D341Med (cell line): ENCODE measurements at places on chromosomes 6 and 20.

- DNase-seq: no peak
Observed at GRCh38 chr20:37388831-37389230, 42.9 kb downstream of the SRC start.

DNA sequence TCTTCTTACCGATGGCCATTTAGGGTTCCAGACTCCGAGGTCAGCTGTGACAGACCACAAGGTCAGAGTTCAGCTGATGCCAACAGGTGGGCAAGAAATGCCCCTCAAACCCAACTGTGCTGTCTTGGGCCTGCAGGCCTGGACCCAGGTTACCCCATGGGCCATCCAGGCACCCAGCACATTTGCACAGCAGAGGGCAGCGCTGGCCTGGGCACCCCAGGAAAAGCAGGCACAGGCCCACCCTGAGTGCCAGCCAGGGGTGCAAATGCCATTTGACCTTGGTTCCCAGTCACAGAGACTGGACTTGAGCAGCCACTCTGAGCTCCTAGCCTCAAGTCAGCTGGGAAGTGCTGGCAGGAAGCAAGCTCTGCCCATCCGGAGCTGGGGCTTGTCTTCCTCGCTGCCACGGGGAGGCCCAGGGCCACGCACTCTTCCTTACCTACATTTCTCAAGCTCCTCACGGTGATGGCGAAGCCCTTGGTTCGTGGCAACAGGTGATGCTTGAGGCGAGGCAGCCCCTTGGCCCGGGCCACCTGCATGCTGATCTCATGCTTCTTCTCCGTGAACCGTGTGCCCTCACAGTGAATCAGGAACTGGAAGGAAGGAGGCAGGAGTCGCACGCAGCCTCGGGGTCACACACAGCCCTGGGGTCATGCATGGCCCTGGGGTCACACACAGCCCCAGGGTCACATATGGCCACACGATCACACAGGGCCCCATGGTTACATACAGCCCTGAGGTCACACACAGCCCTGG, 120.8 kb downstream of the AGPAT4 start:
- DNase-seq: no peak

GRCh38 chr6:54286141-54286540, 22.1 kb upstream of the TINAG start:
- no peak for DNase-seq

DNA sequence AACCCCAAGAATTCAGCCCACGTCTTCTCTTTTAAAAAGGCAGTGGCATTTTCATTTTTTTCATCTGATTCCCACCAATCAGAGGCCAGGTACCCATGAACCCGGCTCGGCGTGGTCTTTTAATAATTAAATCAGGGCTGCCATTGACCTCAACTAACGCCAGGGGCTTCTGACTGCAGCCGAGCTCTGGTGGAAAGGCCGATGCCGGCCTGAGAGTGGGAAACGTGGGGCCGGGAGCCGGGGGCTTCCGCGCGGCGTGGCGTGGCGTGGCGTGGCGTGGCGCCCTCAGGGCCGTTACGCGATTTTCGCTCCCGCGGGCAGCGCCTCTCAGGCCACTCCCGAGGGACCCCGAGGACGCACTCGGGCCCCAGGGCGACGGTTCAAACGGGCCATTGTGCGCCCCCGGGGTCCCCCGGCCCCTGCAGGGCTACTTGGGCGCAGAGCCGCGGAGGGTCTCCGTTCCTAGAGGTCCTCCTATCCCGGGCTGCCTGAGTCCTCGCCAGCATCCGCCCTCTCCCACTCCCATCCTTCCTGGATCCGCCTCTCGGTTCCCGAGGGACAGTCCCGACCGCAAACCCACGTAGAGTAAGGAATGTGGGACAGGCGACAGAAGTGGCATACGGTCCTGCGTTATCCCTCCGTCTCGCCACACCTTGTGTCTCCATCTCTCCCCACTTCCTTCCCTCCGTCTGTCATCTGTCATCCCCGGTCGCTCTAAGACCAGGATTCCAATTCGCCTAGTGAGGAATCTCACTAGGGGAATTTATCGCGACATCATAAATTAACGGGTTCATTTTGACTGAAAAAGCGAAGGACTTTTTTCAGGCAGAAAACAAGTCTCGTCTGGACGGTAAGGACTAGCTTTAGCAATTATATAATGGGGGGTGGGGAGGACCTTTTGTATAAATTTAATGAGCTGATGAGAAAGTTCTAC, 876 bp upstream of the TBPL1 start:
- DNase-seq: peak; percentile 79

DNA sequence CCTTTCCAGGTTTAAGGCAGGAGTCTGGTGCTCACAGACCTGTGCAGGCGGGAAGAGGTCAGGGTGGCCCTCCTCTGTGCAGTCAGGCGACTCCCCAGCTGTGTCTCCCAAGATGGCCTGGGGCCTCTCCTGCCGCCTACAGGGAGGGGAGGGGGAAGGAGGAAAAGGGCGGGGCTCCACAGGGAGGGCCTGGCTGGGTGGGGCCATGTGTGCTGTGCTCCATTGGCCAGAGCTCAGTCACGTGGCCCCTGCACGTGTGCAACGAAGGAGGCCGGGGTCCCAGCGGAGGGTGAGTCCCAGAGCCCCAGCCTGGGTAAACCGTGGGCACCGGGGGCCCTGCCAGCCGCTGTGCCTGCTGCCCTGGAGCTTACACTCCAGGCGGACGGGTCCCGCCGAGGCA, 211.6 kb downstream of the ZDHHC14 start:
- no peak for DNase-seq

DNA sequence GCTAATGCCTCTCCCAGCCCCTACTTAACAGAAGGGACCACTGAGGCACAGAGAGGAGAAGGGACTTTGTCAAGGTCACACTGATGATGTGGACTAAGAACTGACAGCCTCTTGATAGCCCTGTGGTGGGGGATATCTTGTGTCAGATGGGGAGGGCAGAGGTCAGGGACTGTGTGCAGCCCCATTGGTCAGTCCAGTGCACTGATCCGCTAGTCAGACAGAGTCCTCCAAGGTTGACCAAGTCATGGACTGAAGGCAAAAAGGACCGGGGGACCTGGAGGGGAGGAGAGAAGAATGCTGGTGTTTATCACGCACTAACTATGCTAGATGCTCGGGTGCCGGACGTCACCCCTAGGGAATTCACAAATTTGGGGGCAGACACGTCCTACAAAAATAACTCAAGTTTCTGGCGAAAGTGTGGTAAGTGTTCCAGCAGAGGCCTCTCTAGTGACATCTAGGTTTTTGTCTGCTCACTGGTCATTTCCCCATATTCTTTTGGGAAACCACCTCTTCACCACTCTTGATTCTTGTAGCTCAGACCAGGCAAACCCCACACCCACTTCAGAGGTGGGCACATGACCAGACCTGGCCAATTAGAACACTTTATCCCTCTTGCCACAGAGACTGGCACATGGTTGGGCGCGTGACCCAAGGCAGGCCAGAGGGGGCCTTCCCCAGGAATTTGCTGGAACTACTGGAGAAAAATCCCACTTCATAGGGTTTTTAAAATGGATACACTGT, 21.0 kb downstream of the TCF15 start:
- no peak for DNase-seq

DNA sequence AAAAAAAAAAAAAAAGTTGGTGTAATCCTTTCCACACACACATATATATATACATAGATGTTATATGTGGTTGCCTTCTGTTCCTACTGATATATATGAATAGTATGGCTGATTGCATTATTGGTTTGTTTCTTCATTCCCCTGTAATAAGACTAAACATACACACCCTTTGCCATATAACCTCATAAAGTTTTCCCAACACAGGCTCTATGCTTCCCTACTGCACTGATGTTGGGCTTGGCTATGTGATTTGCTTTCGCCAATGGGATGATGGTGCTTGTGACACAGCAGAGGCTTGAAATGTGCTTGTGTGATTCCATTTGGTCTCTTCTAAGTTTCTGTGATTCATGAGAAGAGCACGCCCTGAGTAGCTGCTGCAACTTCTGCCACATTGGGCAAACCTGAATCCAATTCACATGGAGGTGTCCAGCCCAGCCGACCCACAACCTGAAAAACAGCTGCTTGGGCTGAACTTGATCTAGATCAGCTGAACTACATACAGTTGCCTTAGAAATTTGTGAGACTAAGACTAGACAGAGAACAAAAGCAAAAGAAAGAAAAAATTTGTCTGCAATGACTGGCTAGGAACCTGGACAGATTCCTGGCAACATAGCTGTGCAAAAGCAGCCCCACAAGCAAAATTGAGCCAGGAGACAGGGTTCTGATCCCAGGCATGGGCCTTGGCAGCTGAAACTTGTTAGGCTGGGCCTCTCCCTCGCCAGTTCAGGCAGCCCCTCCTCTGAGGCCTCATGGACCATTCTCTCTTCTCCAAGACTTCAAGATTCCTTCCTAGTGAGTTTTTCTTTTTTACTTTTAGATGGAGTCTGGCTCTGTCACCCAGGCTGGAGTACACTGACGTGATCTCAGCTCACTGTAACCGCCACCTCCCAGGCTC, 13.4 kb upstream of the TBC1D20 start:
- no peak for DNase-seq

GRCh38 chr20:1315804-1316203, 13.1 kb downstream of the SDCBP2 start:
- no peak for DNase-seq

- no peak for DNase-seq
Observed at GRCh38 chr6:150324044-150324443, 44.8 kb upstream of the IYD start.

GRCh38 chr6:135372758-135373157, 124.8 kb downstream of the AHI1 start:
- DNase-seq: no peak

GRCh38 chr20:49690899-49691620, 22.6 kb downstream of the B4GALT5 start:
- no peak for DNase-seq

GRCh38 chr6:124028117-124028516, 224.5 kb downstream of the NKAIN2 start:
- no peak for DNase-seq

DNA sequence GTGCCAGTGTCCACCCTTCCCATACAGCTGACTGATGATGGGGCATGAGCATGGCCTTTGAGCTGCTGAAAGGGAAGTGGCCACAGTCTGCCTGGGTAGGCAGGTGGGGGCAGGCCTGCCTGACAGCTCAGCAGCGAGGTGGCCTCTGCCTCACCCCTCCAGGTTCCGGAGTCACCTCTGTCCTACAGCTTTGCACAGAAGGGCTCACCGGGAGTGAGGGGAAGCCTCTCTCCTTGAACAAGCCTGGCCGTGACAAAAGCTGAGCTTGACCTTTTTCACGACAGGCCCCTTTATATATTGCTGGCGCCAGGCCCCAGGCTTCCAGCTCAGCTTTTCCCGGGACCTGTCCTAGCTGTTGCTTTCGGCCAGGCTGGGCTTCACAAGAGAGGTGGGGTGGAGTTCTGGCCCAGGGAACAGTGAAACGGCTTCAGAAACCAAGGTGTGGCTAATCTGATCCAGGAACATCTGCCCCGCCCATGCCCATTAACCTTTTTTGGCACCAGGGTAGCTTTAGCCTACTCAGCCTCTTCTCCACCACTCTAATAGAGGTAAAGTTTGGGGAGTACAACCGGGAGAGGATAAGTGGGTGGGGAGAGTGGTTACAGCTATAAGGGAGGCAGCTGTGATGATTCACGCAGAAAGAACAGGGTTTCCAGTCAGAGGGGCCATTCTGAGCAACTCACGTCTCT, 42.9 kb downstream of the C6orf132 start:
- DNase-seq: no peak

DNA sequence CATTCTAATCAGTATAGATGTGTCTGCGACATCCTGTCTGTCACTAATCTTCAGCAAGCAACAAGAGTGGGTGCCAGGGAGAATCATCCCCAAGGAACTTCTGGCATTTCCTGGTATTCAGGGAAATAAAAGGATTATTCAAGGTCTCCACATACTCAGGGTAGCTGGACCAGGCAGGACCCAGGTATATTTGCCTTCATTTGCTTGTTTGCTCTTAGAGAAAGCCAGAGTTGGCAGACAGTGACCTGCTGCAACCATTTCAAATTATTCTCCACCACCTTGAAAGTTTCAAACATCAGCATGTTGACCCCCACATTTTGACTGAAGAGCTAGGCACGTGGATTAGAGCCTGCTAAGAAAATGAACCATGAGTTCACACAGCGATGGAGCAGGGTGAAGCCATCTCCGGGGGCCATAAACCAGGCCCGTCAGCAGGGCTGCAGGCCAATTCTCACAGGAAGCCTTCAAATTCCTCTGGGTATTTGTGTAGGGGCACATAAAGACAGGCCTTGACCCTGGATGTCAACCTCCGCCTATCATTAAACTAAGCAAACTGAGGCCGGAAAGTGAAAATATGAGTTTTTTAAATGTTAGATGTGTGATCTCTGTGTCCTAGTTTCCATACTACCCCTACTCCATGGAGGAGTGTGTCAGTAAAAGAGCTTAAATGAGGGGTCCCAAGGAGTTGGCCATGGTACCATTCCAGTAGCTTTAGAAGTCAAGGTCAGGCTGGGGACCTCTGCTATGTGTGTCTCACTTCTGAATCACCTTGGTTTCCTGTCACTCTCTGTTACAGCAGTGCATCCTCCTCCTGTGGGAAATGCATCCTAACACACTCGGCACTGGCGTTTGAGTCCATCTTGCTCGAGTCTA, 32.9 kb downstream of the TRAM2 start:
- no peak for DNase-seq

DNA sequence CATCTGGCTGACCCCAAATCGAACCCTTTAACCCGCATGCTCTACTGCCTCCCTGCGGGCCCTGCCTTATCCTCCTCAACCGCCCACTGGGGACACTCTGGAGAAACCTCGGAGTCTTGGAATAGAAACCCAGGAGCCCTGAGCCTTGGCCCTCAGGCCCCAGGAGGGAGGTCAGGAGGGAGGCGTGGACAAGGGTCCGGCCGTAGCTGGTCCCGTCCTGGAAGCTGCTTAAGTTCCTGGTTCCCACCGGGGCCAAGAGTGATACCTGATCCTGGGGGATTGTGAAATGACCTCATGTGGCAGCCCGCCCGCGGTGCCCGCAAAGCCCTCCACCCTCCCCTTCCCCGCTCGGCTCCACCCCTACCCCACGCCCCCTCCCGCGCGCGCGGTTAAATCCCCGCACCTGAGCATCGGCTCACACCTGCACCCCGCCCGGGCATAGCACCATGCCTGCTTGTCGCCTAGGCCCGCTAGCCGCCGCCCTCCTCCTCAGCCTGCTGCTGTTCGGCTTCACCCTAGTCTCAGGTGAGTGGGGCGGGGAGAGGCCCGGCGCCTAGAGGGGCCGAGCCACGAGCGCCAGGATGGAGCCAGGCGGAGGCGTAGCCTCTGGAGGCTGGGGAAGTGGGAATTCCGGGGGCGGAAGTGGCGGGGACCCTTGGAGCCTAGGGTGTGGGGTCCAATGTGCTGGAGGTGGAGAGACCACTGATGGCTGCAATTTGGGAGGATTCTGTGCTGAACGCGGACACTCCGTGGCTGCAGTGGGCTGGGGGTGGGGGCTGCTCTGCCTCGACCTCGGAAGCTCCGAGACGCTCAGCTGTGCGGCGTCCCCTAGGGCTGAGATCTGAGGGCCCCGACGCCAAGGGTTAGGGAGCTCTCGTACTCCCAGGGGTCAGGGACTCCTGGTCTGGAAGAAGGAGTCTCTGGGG, at the start of gene WFDC2:
WFDC2 (plus strand) TSS at position 418 of the 926 bp plus-strand sequence; CDS start at position 447, 29 bp downstream.
- DNase-seq: peak; percentile 48

DNA sequence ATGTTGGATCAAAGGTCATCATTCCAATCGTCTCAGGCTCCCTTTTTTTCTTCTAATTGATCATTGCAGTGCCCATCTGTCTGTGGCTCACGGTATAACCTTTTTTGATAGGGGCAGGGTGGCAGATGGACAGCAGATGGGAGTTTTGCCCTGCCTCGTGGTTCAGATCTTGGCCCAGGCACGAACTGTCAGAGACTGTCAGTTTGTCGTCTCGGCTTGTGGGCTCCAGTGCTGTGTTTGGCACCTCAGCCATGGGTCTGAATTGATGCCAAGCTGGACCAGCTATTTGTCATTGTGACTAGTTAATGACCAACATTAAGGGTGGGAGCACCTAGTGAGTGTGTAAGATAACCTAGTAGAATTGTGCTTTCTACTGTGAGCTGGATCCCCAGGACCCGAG, 197.6 kb downstream of the PRL start:
- DNase-seq: peak; percentile 44

GRCh38 chr6:6784514-6785162, 196.1 kb downstream of the LY86 start:
- DNase-seq: no peak
